ENCODE measurements at places on chromosomes 7 and 10. TPM values are rescaled to one million over a fixed set of nuclear protein-coding genes. Genes with fewer than 3 reads are reported as not detected.

The NEBL gene
- total RNA-seq = 14.7 TPM

The UCN3 gene
- total RNA-seq = not detected

The ZNF727 gene
- total RNA-seq = not detected

The NYAP1 gene
- 3.4 TPM for total RNA-seq

The ST8SIA6 gene
- total RNA-seq = 1.6 TPM

The ELN gene
- total RNA-seq = 56.1 TPM

The BTBD16 gene
- not detected for total RNA-seq

The KIAA1549 gene
- 3.9 TPM for total RNA-seq

The LIPJ gene
- not detected for total RNA-seq

The ARMH3 gene
- total RNA-seq = 5.7 TPM

The OR2A42 gene
- total RNA-seq = not detected

The ANKRD61 gene
- not detected for total RNA-seq

The AKR1E2 gene
- total RNA-seq = 2.9 TPM

The CNTNAP2 gene
- 1.3 TPM for total RNA-seq

The GNGT1 gene
- not detected for total RNA-seq

The ZNF722 gene
- not detected for total RNA-seq

The XRCC2 gene
- total RNA-seq = 0.09 TPM

The PCLO gene
- 0.12 TPM for total RNA-seq

All from pericardium fibroblast (primary cell).